ENCODE measurements at places on chromosomes 1 and 21.

DNA sequence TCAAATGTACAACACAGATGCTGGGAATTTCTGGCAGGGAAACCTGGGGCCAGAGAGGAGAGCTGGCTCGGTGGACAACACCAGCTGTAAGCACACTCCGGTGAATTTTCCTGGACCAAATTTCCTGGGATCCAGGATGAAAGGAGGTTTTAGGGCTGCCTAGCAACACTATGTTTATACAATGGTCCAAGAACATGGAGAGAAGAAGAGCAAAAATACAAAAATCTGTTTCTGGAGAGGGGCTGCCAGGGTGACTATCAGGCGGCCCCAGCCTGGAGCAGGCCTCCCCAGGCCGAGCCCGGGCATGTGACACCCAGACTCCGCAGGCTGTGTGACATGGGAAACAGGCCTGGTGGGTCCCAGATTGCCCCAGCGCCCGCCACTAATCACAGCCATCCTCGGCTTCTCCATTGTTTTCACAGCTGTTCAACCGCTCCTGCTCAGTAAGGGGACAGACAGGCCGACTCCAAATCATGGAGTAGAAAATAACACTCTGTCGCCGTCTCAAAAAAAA lies 336.0 kb upstream of the NFIA start:
- no peaks in the 10 kb centered on the region for H3K36me3 ChIP-seq
- H3K4me1 ChIP-seq, result no peaks in the 10 kb centered on the region
- no peak overlapping the region for H3K4me3 ChIP-seq
- H3K27me3 ChIP-seq, result no peaks in the 10 kb centered on the region

DNA sequence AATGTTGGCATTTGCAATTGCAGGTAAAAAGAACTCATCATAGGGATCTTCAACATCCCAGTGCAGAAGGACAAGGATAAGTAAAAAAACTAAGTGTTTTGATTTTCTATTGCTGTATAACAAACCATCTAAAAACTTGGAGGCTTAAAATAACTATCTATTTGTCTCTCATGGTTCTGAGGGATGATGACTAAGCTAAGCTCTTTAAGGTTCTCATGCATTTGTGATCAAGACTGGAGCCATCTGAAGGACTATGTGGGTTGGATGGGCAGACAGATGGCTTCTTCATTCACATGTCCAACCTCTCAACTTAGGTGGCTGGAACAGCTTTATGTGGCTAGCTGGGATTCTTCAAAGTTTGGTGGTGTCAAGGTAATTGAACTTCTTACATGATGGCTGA lies 51.5 kb downstream of the RPL5 start:
- no peak for DNase-seq
- peak overlapping the region; percentile 34 for H3K4me3 ChIP-seq
- no peaks in the 10 kb centered on the region for H3K27me3 ChIP-seq
- H3K4me1 ChIP-seq, result peaks cover 37% of the 10 kb centered on the region
- no peaks in the 10 kb centered on the region for H3K36me3 ChIP-seq

DNA sequence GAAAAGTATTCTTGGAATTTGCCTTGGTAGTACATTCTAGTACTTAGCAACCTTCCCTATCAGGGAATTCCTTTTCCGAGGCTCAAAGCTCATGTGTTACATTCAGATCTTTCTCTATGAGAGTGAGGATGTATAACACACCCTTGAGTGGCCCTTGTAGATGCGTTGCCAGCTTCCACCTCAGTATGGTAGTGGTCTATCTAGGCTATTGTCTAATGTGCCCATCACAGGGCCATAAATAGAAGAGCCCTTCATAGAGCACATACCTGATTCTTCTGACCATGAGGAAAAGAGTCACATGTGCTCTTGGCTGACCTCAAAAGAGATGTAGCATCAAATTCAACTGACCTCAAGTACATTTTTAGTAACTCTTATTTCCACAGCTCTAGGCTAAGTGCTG lies 14.0 kb upstream of the ZC3H11B start:
- H3K4me3 ChIP-seq, result no peak overlapping the region
- H3K27me3 ChIP-seq, result no peaks in the 10 kb centered on the region

- no peak for DNase-seq
- H3K27me3 ChIP-seq, result peaks cover 4% of the 10 kb centered on the region
- H3K4me1 ChIP-seq, result peaks cover 6% of the 10 kb centered on the region
- no peak overlapping the region for H3K27ac ChIP-seq
Observed at GRCh38 chr1:3463013-3463385, 8.5 kb downstream of the ARHGEF16 start.

DNA sequence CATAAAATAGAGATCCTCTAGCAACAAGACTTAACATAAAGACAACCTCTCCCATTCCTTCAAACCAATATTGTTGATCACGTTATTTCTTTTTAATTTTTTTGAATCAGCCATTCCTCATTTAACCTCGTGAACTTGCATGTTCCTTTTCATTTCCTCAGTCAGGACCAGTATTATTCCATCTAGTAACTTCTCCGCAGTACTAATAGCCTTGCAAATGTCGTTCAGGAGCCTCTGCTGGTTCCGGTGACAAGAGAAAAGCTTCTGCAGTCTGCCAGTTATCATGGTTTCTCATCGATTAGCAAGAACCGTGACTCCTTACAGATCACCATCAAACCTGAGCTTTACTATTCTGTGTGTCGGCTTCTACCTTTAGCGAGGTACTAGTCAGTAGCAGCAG lies 3.0 kb downstream of the APP start:
- no peak overlapping the region for H3K27ac ChIP-seq
- H3K4me1 ChIP-seq, result peaks cover 4% of the 10 kb centered on the region
- H3K4me3 ChIP-seq, result no peak overlapping the region

DNA sequence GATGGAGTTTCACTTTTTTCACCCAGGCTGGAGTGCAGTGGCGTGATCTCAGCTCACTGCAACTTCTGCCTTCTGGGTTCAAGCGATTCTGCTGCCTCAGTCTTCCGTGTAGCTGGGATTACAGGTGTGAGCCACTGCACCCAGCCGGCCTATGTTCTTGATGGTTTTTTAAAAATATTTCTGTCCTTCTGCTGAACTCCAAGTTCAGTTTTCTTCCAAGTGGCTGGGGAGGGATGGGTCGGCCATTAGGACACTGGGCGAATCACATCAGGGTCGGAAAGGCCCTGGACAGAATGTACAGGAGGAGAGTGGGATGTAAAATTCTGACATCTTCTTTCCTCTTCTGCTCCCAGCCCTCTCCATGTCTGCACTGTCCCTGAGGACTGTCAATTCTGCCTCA lies 289.6 kb downstream of the PTPRU start:
- H3K4me1 ChIP-seq, result no peaks in the 10 kb centered on the region
- DNase-seq, result no peak
- H3K27ac ChIP-seq, result no peak overlapping the region

DNA sequence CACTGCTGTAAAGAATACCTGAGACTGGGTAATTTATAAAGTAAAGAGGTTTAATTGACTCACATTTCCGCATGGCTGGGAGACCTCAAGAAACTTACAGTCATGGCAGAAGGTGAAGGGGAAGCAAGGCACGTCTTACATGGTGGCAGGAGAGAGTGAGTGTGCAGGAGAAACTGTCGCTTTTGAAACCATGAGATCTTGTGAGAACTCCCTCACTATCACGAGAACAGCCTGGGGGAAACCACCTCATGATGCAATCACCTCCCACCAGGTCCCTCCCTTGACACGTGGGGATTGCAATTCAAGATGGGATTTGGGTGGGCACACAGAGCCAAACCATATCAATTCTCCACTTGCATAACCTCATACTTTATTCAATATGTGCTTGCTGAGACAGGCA lies 76.6 kb downstream of the GIPC2 start:
- H3K27me3 ChIP-seq, result no peaks in the 10 kb centered on the region
- H3K4me1 ChIP-seq, result no peaks in the 10 kb centered on the region
- no peak overlapping the region for H3K4me3 ChIP-seq
- H3K27ac ChIP-seq, result no peak overlapping the region
- no peak for DNase-seq

- H3K4me3 ChIP-seq, result no peak overlapping the region
- no peak for DNase-seq
- H3K4me1 ChIP-seq, result no peaks in the 10 kb centered on the region
- peaks cover 12% of the 10 kb centered on the region for H3K27me3 ChIP-seq
- H3K36me3 ChIP-seq, result no peaks in the 10 kb centered on the region
Observed at GRCh38 chr1:177082855-177083693, 81.4 kb downstream of the ASTN1 start.

DNA sequence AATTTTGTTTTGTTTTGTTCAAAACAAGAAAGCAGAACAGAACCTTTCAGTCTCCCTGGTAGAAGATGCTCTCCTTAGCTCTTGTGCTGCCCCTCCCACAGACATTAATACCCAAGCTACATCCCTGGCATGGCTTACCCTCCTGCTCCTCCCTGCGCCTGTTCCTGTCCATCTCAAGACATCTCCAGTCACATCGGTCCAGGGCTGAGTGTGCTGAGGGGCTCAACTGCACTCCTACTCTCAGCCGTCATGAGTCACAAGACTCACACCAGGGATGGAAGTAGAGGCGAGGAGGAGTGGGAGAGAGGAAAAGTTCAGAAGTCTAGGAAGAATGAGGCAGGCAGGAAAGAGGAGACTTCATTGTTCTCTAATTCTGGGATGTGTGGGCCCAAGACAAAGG lies 9.2 kb upstream of the TACSTD2 start:
- no peak for DNase-seq
- H3K4me1 ChIP-seq, result peaks cover 11% of the 10 kb centered on the region
- peaks cover 6% of the 10 kb centered on the region for H3K27me3 ChIP-seq
- no peak overlapping the region for H3K27ac ChIP-seq
- H3K4me3 ChIP-seq, result no peak overlapping the region

- H3K4me1 ChIP-seq, result no peaks in the 10 kb centered on the region
- no peak overlapping the region for H3K4me3 ChIP-seq
- H3K27ac ChIP-seq, result no peak overlapping the region
- DNase-seq, result no peak
- peaks cover 36% of the 10 kb centered on the region for H3K27me3 ChIP-seq
- peaks cover 12% of the 10 kb centered on the region for H3K36me3 ChIP-seq
Observed at GRCh38 chr1:209229494-209230061, 353.9 kb upstream of the CAMK1G start.

GRCh38 chr1:31866450-31867032 lies 50.7 kb upstream of the SPOCD1 start:
- H3K4me3 ChIP-seq, result no peak overlapping the region
- H3K4me1 ChIP-seq, result peaks cover 22% of the 10 kb centered on the region
- no peak for DNase-seq
- H3K27me3 ChIP-seq, result no peaks in the 10 kb centered on the region

DNA sequence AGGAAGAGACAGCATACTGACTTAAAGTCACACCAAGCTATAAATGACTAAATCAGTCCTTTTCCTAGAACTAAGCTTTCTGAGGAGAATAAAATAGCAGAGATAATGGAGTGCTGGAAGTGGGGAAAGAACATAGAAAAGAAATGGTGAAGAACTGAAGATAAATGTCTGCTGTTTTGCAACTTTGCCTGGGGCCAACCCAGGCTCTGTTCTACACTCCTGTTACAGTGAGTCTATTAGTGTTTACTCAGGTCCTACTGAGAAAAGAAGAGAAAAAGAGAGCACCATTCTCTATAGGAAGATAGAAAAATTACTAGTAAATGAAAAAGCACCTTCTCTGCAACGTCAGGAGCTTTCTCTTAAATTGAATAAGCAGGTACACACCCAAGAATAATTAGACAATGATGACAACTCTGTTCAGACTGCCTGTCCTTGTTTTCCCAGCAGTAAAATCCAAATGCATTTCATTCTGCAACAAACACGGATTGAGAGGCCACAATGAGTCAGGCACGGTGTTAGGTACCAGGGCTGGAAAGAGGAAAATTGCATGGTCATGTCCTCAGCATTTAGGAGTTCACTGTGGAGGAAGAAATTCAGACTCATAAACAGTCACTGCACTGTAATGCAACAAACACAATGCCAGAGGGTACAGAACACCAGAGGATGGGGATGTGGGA lies 139.4 kb upstream of the CAMK1G start:
- H3K4me3 ChIP-seq, result no peak overlapping the region
- DNase-seq, result no peak
- H3K4me1 ChIP-seq, result no peaks in the 10 kb centered on the region
- H3K27ac ChIP-seq, result no peak overlapping the region
- H3K36me3 ChIP-seq, result peaks cover 6% of the 10 kb centered on the region
- H3K27me3 ChIP-seq, result no peaks in the 10 kb centered on the region

DNA sequence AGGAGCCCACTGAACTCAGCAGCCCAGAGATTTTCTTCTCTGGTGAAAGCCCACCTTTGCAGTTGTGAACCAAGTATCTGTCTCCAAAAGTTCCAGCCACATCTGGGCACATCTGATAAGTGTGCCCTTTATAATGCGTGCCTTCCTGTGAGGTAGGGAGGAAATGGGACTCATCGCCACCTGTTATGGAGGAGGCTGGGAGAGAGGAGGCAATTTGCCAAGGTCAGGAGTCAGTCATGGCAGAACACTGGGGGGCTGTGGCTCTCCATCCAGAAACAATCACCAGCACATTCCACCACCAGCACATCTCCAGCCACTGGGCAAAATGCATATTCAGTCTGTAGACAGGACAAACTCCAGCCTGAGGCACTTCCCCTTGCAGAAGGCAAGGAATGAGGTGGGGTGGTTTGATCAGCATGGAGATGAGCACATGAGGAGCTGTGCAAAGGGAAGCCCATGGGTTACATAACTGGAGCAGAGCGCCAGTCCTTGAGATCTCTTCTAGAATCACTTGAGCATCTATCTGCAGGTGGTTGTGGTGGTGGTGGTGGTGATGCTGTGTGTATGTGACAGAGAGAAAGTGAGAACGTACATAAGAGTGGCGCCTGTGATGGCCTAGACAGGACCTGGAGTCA lies 15.0 kb upstream of the LEMD1 start:
- peak overlapping the region; percentile 51 for H3K27ac ChIP-seq
- H3K4me3 ChIP-seq, result no peak overlapping the region
- peaks cover 78% of the 10 kb centered on the region for H3K4me1 ChIP-seq
- DNase-seq, result no peak
- no peaks in the 10 kb centered on the region for H3K36me3 ChIP-seq
- no peaks in the 10 kb centered on the region for H3K27me3 ChIP-seq

DNA sequence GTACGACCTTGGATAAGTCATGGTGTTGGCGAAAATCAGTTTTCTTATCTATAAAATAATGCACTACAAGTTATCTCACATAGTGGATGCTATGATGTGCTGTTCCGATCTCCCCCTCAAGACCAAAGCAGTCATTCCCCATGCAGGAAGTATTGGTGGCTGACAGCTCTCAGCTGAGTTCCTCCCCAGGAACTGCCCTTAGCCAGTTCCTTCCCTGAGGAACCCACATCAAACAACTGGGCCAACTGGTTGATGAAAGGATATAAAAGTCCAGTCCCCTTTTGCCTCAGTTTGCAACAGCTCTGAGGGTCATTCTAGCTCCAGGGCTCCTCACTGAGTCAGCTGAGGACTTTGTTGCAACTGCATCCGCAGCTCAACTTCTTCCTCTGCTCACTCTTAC lies 16.1 kb upstream of the SLAMF1 start:
- no peak overlapping the region for H3K4me3 ChIP-seq
- H3K27ac ChIP-seq, result peak overlapping the region; percentile 41
- peaks cover 8% of the 10 kb centered on the region for H3K36me3 ChIP-seq
- peaks cover 79% of the 10 kb centered on the region for H3K4me1 ChIP-seq
- DNase-seq, result no peak

Measured in naive B cell (primary cell).